ENCODE measurements at places on chromosomes 1 and 21. TPM values are rescaled to one million over a fixed set of nuclear protein-coding genes. Genes with fewer than 3 reads are reported as not detected.

DNA sequence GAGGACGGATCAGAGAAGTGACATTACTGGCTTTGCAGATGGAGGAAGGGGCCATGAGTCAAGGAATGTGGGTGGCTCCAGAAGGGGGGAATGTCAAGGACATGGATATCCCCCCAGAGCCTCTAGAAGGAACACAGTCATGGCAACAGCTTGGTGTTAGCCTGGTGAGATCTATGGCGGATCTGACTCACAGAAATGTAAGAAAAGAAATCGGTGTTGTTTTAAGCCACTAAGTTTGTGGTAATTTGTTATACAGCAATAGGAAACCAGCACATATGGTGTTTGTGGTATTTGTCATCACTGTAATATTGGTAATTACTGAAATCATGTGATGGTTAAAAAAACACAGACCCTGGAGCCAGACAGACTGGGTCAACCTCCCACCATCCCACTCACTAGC is 236.2 kb downstream of the SETD4 start:
- H3K36me3 ChIP-seq = no peaks in the 10 kb centered on the region
- no peaks in the 10 kb centered on the region for H3K27me3 ChIP-seq
- DNase-seq = no peak

The PAQR6 gene
- 4.2 TPM for total RNA-seq

DNA sequence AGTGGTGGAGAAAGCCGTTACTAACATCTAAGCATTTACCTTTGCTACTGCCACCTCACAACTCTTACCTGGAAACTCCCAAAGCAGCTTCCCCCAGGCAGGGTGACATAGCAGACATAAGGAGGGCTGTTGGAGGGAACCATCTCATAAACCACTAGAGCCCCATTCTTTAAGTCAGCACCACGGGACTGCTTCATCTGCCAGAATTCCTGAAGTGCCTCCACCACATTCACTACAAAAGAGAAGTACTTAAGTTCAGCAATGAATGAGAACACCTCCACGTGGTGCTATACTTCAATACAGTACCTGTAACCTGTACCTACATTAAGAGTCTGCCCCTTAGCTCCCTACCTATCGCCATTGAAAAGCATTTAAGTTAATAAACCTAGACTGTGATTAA is 10.3 kb downstream of the LIX1L start:
- no peaks in the 10 kb centered on the region for H3K4me1 ChIP-seq
- no peaks in the 10 kb centered on the region for H3K27me3 ChIP-seq
- H3K36me3 ChIP-seq = no peaks in the 10 kb centered on the region
- H3K27ac ChIP-seq = no peak overlapping the region
- DNase-seq = no peak

DNA sequence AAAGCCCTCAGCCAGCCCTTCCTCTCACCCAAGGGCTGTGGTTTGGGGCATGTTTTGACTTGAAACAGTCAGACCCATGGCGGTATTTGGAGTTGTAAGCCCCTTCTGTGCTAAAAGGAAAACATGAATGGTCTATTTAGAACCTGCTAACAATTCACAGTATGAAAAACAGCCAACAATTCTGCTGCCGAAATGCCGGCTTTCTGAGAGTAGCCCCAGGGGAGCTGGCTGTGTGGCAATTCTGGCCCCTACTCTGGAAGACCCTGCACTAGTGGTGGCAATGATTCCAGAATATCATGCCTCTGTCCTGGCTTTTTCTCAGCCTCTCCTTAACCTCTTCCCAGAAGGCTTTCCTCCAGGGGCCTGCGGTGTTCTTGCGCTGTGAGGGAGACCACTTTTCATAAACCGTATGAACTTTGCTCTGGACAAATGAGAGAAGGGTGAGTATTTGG is 118.7 kb downstream of the EDEM3 start:
- H3K4me1 ChIP-seq = no peaks in the 10 kb centered on the region
- no peak overlapping the region for H3K27ac ChIP-seq
- H3K4me3 ChIP-seq = no peak overlapping the region
- no peaks in the 10 kb centered on the region for H3K36me3 ChIP-seq
- no peak for DNase-seq

The PGBD5 gene
- 3.7 TPM for total RNA-seq

GRCh38 chr1:114155706-114156105 is 2.0 kb upstream of the SYT6 start:
- H3K27ac ChIP-seq = no peak overlapping the region
- no peaks in the 10 kb centered on the region for H3K4me1 ChIP-seq
- no peak for DNase-seq
- no peaks in the 10 kb centered on the region for H3K36me3 ChIP-seq
- H3K27me3 ChIP-seq = peaks cover 30% of the 10 kb centered on the region
- H3K4me3 ChIP-seq = no peak overlapping the region

DNA sequence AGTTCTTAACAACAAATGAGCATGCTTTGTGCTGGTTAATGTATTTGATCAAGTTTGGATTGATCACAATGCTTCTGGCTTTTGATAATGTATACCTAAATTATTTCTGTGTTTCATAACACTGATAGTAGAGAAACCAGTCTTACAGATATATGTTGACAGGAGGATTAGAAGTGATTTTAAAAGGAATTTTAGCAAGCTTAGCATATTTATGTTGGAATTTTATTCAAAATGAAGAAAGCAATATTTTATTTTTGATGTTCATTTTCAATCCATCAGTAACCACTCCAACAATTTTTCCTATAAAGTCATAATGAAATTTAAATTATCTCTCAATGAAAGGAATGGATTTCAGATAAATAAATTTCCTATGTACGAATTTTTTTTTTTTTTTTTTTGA is 291.8 kb downstream of the HHIPL2 start:
- no peaks in the 10 kb centered on the region for H3K4me1 ChIP-seq
- H3K4me3 ChIP-seq = no peak overlapping the region

GRCh38 chr1:143748906-143749305 is 222.9 kb downstream of the FAM72C start:
- H3K27me3 ChIP-seq = no peaks in the 10 kb centered on the region
- no peak for DNase-seq
- no peaks in the 10 kb centered on the region for H3K36me3 ChIP-seq
- no peaks in the 10 kb centered on the region for H3K4me1 ChIP-seq

DNA sequence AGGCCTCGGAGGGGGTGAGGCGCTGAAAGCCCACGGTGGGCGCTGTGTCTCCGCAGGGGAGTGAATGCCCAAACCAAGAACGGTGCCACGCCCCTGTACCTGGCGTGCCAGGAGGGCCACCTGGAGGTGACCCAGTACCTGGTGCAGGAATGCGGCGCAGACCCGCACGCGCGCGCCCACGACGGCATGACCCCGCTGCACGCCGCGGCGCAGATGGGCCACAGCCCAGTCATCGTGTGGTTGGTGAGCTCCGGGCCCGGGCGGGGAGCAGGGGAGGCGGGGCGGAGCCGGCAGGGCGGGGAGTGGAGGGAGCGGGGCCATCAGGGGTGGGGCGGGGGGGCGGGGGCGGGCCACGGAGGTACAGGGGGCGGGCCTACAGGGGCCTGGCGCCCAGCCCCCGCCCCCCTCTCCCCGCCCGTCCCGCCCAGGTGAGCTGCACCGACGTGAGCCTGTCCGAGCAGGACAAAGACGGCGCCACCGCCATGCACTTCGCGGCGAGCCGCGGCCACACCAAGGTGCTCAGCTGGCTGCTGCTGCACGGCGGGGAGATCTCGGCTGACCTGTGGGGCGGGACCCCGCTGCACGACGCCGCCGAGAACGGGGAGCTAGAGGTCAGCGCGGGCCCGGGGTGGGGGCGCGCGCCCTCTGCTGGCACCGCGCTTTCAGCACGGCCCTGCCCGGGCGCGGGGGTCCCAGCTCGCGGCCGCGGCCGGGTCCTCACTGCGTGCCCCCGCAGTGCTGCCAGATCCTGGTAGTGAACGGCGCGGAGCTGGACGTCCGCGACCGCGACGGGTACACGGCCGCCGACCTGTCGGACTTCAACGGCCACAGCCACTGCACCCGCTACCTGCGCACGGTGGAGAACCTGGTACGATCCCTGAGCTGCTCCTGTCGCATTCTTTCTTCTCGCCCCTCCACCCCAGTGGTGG is 15.9 kb downstream of the ESPN start:
- H3K4me3 ChIP-seq = no peak overlapping the region
- no peak overlapping the region for H3K27ac ChIP-seq
- no peaks in the 10 kb centered on the region for H3K36me3 ChIP-seq
- peaks cover 3% of the 10 kb centered on the region for H3K27me3 ChIP-seq
- H3K4me1 ChIP-seq = no peaks in the 10 kb centered on the region

The LRRC38 gene
- total RNA-seq = not detected

- H3K27ac ChIP-seq = no peak overlapping the region
- no peaks in the 10 kb centered on the region for H3K27me3 ChIP-seq
- H3K4me1 ChIP-seq = no peaks in the 10 kb centered on the region
- H3K4me3 ChIP-seq = no peak overlapping the region
- no peaks in the 10 kb centered on the region for H3K36me3 ChIP-seq
Observed at GRCh38 chr1:231172411-231172810, 10.6 kb downstream of the TRIM67 start.

DNA sequence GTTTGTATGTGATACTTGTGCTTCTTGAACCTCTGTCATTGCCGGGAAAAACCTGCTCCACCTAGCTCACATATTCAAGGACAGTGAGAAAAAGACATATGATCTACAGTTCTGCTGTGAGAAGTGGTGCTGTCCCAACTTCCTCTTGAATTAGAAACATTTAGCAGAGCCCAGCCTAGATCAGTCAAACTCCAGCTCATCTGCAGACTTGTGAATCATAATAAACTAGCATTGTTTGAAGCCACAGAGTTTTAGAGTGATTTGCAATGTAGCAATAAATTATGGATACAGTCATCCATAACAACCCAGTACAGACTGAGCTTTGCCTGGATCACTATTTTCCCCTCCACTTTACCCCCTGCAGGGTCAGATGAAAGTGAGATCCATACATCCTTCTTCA is 497.8 kb downstream of the PLA2G4A start:
- H3K36me3 ChIP-seq = no peaks in the 10 kb centered on the region
- no peaks in the 10 kb centered on the region for H3K4me1 ChIP-seq
- H3K27ac ChIP-seq = no peak overlapping the region
- no peak overlapping the region for H3K4me3 ChIP-seq

DNA sequence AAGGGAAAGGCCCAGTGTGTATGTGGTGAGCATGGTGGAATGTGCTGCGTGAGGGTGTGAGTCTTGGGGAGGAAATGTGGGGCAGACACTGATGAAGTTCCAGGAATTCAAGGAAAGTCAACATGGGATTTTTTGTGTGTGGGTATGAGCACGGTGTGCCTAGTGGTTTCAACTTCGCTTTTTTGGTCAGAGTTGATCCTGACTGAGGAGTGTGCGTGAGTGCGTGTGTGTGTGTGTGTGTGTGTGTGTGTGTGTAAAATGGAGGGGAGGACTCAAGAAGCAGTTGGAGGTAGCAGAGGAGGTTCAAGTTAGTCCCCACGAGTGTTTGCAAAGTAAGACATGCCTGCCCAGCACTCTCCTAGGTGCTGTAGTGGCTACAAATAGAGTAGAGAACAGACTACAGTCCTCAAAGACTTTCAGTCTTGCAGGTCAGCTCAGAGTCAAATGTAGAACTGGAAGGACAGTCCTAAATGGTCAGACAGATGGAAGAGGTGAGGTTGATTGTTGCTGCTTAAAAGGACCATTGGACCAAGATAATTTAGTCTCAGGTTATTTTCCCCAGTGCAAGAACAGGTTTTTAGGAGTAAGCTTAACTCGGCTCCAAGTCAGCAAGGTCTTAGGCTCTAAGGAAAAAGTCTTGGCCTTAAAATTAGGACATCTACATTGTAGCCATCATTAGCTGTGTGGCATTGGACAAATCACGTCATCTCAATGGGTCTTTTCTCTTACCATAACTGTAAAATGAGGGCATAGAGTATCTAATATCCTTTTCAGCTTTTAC is 25.0 kb downstream of the SLAMF1 start:
- no peak for DNase-seq
- H3K36me3 ChIP-seq = no peaks in the 10 kb centered on the region
- H3K4me3 ChIP-seq = no peak overlapping the region
- no peaks in the 10 kb centered on the region for H3K27me3 ChIP-seq

DNA sequence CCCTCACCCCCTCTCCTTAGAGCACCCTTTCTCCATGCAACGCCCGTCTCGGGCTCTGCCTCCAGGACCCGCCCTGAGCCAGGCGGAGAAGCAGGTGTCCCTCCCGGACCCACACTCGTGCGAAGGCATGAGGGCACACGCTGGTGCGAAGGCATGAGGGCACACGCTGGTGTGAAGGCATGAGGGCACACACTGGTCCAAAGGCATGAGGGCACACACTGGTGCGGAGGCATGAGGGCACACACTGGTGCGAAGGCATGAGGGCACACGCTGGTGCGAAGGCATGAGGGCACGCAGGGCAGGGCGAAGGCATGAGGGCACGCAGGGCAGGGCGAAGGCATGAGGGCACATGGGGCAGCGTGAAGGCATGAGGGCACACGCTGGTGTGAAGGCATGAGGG is 5.8 kb upstream of the TMEM52 start:
- no peaks in the 10 kb centered on the region for H3K4me1 ChIP-seq
- DNase-seq = peak; percentile 25
- H3K36me3 ChIP-seq = no peaks in the 10 kb centered on the region
- no peaks in the 10 kb centered on the region for H3K27me3 ChIP-seq

The TEKT2 gene
- 5.7 TPM for total RNA-seq

- no peaks in the 10 kb centered on the region for H3K27me3 ChIP-seq
- H3K4me3 ChIP-seq = no peak overlapping the region
- no peaks in the 10 kb centered on the region for H3K36me3 ChIP-seq
- no peak for DNase-seq
Observed at GRCh38 chr1:20233394-20233793, 47.1 kb upstream of the PLA2G2C start.

The NIT1 gene
- total RNA-seq = 42.3 TPM

DNA sequence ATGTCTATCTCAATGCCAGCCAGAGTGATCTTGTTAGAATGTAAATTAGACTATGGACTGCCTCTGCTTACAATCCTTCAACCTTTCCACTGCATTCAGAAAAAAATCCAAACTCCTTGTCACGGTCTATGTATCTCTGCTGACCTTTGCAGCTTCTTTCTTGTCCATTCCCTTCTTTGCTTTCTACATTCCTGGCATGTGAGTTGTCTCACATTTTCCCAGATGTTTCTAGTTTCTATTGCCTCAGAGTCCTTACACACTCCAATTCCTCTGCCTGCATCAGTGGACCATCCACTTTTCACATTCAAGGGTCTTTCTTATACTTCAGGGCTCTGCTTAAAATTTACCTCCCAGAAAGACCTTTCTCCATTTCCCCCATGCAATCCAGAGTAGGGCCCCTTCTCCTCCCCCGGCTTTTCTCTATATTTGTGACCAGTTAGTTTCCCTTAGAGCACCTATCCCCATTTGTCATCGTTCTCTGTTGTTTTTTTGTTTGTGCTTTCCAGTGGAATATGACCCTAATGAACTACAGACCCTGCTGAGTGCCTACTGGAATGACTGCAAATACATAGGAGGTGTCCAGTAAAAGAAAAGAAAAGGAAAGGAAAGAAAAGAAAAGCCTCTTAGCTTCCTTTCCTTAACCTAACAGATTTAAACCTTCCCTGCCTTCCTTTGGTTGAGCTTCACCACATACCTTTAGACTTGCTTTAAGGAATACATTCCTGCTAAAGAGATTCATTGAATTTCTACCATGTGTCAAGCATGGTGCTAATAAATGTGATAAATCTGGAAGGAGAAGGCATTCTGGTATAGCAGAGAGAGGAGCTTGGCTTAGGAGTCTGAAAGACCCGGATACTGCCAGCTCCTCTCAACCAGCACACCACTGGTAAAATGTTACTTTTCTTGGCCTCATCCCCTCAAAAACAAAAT is 102.0 kb downstream of the DIRAS3 start:
- no peaks in the 10 kb centered on the region for H3K36me3 ChIP-seq
- no peaks in the 10 kb centered on the region for H3K4me1 ChIP-seq
- no peak for DNase-seq
- H3K27ac ChIP-seq = no peak overlapping the region
- no peak overlapping the region for H3K4me3 ChIP-seq
- H3K27me3 ChIP-seq = no peaks in the 10 kb centered on the region

Data from kidney (tissue), 22 donors.